Colonic mucosa (tissue), 4 donors: ENCODE measurements at places on chromosomes 5 and 9.

- DNase-seq: no peak
Observed at GRCh38 chr5:98791898-98792580, 18.6 kb downstream of the RGMB start.

DNA sequence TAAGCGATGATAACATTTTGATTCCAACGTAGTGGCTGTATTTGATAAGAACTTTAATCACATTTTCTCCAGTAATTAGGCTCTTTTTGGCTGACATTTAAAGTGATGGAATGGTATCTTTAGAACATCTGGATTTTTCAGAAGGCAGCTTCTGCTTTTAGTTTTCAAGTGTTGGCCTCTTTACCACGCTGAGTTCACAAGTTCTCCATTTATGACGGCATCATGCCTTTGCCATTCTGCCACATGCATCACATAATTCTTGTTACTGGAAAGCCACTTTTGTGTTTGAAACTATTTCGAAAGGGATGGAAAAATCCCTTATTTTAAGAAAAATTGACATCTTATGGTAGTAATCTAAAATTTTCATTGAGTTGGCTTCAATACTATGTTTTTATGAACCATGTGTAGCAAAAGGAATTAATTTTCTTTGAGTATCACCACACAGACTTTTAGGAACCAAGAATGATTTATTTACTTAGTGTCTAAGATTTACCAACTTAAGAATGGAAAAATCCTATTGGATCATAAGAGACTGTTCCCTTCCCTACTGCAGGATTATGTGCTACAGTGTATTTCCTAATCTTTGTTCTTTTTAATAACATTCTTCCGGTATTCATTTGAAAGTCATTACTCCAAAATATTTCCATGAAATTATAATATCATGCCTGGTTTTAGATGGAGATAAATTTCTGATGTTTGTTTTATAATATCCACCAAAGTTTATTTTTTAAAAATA, 344.2 kb downstream of the ADGRV1 start:
- DNase-seq: no peak

GRCh38 chr5:58046371-58046770, 413.5 kb downstream of the PLK2 start:
- DNase-seq: no peak

- no peak for DNase-seq
Observed at GRCh38 chr9:80028501-80028900, 456.7 kb downstream of the TLE4 start.

GRCh38 chr9:6921315-6921714, 163.5 kb downstream of the KDM4C start:
- DNase-seq: no peak

GRCh38 chr5:172374783-172375182, 79.5 kb downstream of the SH3PXD2B start:
- DNase-seq: no peak
